ENCODE measurements at places on chromosomes 7 and 10.

GRCh38 chr10:10845826-10846503 lies 171.7 kb upstream of the CELF2 start:
- no peak for DNase-seq

DNA sequence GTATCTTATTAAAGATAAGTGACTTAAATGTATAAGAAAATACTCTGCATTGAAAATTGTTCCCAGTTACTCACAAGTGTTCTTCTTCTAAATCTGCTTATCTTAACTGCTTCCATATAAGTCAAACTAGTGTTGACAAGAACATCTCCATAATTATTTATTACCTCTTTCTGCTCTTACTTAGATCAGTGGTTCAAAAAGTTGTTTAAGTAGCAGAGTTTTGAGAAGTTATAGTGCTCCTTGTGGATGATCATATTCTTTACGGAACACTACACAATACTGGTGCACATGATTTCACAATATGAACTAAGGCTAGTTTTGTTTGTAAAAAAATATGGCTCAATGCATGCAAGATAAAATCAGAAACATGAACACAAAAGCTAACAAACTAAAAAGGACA lies 168.4 kb downstream of the SEMA3D start:
- DNase-seq = no peak

DNA sequence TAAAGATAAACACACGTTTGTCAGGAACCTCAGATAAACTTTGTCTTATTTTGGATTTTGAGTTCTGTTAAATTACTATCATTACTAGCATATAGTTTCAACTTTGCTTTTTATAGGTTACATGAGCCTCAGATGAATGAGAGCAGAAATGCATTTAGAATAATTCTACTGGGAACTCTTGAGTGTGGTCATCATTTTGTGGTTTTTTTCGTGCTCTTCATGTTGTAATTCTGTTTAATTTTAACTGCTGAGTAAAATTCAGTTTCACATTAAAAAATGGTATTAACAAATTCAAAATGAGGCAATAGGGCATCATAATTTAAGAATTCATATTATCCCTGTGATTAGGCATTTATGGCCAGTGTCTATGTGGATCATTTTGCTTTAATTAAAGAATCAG lies 72.9 kb downstream of the GNAI1 start:
- DNase-seq = no peak

- no peak for DNase-seq
These were observed 2.0 kb upstream of the MUC12 start for GRCh38 chr7:100967292-100967863.

DNA sequence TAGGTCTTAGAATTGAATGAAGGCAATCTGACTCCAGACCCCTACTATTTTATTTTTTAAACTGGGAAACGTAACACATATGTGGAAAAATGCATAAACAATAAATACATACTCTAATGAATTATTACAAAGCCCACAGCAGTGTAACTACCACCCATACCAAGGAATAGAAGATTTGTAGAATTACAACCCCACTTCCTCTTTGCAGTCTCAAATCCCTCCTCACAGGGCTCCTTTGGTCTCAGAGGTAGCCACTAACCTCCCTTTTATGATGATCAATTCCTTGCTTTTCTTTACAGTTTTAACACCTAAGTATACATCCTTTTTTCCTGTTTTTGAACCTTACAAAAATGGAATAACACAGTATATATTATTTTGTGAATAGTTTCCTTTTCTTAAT lies 6.7 kb upstream of the CCDC126 start:
- no peak for DNase-seq

Data from stimulated activated CD4-positive, alpha-beta T cell treated with anti-CD3 and anti-CD28 coated beads, Interleukin-4, amount 100 ng/mL, for 48 hours (primary cell).